ENCODE measurements at places on chromosomes 13 and 19.

DNA sequence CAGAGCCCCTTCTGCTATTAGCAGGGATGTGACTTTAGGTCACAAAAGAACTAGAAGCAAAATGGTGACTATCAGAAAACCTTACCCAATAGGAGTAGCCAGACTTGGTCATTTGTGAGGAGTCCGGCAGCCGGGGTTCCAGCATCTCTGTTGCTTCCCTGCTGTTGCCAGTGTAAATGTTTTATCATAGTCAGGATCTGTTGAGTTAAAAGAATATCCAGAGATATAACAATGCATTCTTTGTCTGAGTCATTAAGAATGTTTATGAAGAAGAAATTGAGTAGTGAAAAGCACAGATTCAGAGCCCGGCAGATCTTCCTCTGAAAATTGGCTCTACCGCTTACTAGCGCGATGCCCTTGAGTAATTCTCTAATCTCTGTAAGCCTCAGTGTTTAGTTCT lies 84.2 kb downstream of the COL4A2 start:
- no peak for DNase-seq

DNA sequence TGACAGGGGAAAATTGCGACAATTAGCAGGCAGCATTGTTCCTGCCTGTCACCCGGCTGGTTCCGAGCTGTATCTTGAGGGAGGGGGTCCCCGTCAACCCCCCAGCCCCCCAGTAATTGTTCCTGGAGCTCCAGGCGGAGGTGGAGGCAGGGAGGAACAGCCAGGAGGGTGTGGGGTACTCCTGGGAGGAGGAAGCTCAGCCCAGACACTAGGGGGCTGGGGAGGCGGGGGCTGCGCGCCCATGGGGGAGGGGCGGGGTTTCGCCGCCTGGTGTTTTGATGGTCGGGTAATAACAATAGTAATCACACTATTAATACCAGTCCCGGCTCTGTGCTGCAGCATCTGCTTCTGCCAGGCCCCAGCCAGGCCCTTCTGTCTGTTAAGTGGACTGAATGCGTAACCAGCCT lies 8.6 kb downstream of the NPAS1 start:
- DNase-seq: no peak

- no peak for DNase-seq
Observed at GRCh38 chr19:8302357-8302691, 5.8 kb downstream of the CD320 start.

DNA sequence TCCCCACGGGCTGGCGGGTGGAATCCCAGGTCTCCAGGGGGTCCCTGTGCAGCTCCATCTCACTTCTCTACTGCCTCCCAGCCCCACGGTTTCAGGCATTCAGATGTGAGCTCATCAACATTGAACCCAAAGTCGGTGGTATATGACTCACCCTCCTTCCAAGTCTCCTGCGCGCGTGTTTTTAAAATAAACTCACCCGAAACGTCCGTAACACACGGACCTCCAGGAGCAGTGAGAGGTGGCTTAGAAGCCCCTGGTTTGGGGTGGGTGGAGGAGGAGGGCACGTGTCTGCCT lies 14.0 kb upstream of the CRTC1 start:
- DNase-seq: no peak

DNA sequence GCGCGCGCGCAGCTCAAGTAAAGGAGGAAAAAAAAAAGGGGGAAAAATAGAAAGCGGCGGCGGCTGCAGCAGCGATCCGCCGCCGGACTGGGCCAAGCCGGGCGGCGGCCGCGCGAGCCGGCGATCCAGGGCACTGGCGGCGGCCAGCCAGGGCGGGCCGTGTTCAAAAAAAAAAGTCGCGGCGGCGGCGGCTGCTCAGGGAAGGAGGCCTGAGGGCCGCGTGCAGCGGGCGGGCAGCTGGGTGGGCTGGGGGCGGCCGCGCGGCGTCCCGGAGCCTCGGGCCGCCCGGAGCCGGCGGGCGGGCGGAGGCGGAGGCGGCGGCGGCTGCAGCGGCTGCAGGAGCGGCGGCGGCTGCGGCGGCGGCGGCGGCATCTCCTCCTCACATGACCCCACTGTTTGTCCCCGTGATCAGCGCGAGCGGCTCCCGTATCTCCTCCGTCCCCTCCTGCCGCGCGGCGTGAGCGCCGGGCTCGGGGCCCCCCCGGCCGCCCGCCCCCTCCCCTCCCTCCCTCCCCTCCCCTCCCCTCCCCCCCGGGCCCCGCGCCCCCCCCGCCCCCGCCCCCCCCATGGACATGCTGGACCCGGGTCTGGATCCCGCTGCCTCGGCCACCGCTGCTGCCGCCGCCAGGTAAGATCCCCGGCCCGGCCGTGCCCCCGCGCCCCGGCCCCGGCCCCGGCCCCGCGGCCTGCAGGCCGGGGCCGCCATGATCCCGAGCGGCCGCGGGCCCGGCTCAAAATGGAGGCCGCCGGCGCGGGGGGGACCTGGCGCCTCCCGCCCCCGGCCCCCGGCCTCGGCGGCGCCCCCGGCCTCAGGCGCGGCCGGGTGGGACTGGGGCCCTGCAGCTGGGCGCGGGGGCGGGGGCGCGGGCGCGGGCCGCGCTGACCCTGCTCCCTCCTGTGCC lies at the start of gene USF2:
Gene USF2 (plus strand): TSS at position 427 of the 902 bp plus-strand sequence. CDS start 140 bp downstream, at position 567.
- peak; percentile 46 for DNase-seq

DNA sequence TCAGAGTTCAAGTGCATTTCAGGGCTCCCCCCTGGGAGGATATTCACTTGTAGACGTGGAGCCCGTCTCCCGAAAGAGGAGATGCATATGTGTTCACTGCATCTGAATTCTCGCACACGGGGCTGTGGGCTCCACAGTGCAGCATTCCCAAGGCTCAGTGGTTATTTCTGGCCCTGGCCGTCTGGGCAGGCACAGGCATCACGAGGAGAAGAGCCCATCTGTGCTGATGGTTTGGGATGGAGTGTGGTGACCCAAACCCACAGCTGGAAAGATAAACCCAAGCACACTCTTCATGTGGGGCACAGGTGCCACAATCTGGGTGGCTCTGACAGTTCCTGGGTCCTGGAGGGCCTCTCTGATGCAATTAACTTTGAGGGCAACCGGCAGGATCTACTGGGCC lies 242.1 kb downstream of the TSHZ3 start:
- no peak for DNase-seq

DNA sequence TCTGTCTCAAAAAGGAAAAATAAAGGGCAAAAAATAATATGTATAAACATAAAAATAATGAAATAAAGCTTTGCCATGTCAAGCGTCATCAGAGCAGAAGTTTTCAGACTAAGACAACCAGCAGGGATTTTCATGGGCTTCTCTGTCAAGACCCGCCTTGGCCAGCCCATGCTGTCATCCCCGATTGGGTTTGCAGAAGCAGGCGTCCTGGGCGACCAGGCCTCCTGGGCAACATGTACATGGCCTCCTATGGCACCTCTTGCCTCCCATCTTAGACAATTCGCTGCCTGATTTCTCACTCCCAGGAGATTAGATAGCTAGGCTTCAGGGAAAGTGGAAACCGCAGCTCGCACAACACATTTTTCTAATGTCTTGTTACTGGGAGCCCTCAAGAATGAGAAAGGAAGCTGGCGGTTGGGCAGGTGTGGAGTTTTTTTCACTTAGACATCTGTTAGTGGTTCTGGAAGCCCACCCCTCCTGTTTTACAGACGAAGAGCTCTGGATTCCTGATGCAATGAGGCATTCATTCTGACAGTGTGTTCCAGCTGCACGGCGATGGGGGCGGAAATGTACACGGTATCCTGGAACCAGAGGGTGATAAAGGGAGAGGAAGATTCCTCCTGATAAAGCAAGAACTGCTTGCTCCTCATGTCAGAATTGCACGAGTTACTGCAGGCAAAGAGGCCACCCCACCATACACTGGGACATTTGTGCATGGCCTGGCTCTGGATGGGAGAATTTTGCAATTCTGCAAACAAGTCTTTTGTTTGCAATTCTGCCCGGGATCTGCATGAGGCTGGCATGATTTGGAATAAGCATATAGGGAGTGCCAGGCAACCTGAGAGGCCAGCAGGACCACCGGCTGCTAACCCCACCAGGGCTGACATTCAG lies 47.4 kb upstream of the KATNAL1 start:
- no peak for DNase-seq

GRCh38 chr13:36030670-36031331 lies 100.4 kb downstream of the DCLK1 start:
- DNase-seq: no peak

- DNase-seq: no peak
Observed at GRCh38 chr13:95724252-95724651, 47.3 kb downstream of the DNAJC3 start.

- DNase-seq: no peak
Observed at GRCh38 chr13:29805994-29806979, 44.1 kb downstream of the UBL3 start.

- DNase-seq: no peak
Observed at GRCh38 chr13:51746802-51747201, 57.2 kb downstream of the DHRS12 start.

All from T follicular helper cell (primary cell).